Dermis microvascular lymphatic vessel endothelial cell (primary cell): ENCODE measurements at places on chromosomes 6 and 20. TPM values are rescaled to one million over a fixed set of nuclear protein-coding genes. Genes with fewer than 3 reads are reported as not detected.
A peak's percentile ranks its signal among the peaks of the same experiment; 100 is the strongest.

- no peak for DNase-seq
Observed at GRCh38 chr6:56555438-56555872, 87.2 kb downstream of the DST start.

DNA sequence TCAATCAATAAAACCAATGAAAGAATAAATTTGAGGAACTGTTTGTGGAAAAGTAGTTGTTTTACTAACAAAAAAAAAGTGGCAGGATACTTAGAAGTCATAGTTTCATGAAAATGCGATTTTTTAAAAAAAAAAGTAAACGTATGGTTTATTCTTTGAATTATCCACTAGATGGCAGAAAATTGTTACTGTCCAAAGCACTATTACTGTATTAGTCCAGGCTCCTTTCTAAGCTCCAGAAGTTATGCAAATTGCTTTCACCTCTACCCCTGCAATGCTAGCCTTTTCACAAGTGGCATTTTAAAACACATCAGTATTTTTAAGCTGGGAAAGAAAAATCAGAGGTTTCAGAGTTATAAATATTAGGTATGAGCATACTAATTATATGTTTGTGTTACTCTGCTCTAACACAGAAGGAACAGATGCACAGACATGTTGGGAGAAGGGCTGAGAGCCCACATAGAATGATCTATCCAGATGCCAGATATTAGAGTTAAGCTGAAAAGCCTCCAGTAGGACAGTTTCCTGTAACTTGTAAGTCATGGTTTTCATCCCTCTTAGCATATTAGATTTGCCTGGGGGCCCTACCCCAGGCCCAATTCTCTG, 63.9 kb downstream of the FHL5 start:
- peak; percentile 32 for DNase-seq

The CST11 gene
- total RNA-seq: not detected in 2 replicates

The PNPLA1 gene
- not detected in 2 replicates for total RNA-seq

DNA sequence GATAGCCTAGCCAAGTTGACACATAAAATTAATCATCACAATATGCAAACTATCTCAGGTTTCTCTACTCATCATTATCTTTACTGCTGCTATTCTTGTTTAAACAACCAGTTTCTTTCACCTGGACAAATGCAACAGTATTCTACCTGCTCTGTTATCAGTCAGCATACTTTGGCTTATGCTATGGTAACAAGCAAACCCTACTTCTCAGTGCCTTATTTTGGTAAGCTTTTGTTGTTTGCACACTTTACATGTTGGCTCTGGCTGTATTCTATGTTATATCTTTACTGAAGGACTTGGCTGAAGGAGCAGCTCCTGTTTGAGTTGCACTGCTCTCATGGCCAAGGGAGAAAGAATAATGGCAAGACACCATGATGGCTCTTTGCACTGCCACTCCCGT, 463.1 kb downstream of the EPM2A start:
- no peak for DNase-seq

DNA sequence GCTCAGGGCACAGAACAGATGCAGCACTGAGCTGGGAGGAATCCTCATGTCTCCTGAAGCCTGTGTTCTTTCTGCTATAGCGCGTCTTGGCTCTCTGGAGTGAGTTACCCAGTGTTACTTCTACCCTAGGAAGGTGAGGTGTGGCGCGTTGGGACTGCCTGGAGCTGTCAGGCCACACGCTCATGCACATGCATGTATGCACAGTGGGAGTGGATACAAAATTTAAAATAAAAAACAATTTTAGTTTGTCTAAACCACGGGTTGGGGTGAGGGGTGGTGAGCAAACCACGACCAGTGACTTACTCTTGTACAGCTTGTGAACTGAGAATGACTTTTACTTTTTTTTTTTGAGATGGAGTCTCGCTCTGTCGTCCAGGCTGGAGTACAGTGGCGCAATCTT, 298.6 kb upstream of the SUPT3H start:
- no peak for DNase-seq

The UST gene
- total RNA-seq: under 0.01 TPM in 2 replicates
